ENCODE measurements at places on chromosomes 2 and 18. TPM values are rescaled to one million over a fixed set of nuclear protein-coding genes. Genes with fewer than 3 reads are reported as not detected.

GALNT13 gene
- total RNA-seq, result 17.1 TPM

PER2 gene
- total RNA-seq, result 6.2 TPM

ANKRD30BL gene
- 1.4 TPM for total RNA-seq

LYPD6B gene
- 0.41 TPM for total RNA-seq

MYOM1 gene
- total RNA-seq, result 1.4 TPM

All from motor neuron (in vitro differentiated cells).